Activated CD4-positive, alpha-beta T cell treated with anti-CD3 and anti-CD28 coated beads, Interleukin-2, amount 10 ng/mL, durations not matched to agents 7 days and 5 days (primary cell): ENCODE measurements at places on chromosomes 2 and 18.

- no peak for DNase-seq
Measured at GRCh38 chr18:52367953-52368742, 28.2 kb downstream of the DCC start.

DNA sequence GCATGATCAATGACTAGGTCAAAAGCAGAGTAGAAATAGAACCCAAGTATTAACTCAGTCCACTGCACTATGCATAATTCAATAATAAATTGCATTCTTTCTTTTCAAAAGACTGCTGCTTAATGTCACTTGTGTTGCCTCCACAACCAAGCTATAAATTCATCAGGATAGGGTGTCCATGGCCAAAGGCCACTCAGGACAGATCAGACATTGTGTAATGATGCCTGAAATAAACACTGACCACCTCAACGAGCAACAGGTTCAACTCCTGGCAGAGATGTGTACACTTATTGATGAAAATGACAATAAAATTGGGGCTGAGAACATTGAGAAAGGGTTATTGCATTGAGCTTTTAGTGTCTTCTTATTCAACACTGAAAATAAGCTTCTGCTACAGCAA lies 194.5 kb upstream of the SPOPL start:
- DNase-seq = no peak

- DNase-seq = no peak
Measured at GRCh38 chr2:223765221-223765785, 72.1 kb downstream of the AP1S3 start.

DNA sequence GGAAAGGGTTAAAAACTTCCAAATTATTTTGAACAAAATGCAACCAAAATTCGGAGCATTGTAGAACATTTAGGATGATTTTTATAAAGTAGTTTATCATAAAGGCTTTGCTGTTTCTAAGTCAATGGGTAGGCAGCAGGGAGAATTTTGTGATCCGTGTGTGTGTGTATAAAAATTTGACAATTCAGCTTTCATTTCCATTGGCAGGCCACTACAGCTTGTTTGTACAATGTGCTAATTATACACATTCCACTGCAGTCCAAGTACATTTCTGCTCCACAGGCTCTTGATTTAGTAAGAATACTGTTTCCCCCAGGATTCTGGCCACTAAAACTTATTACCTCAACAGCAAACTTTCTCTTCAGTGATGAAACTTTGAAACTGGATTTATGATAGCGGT lies 71.8 kb upstream of the LTBP1 start:
- DNase-seq = no peak

GRCh38 chr2:207750345-207750744 lies 19.4 kb downstream of the FZD5 start:
- no peak for DNase-seq

GRCh38 chr2:157500334-157500733 lies 56.4 kb upstream of the CYTIP start:
- DNase-seq = no peak

DNA sequence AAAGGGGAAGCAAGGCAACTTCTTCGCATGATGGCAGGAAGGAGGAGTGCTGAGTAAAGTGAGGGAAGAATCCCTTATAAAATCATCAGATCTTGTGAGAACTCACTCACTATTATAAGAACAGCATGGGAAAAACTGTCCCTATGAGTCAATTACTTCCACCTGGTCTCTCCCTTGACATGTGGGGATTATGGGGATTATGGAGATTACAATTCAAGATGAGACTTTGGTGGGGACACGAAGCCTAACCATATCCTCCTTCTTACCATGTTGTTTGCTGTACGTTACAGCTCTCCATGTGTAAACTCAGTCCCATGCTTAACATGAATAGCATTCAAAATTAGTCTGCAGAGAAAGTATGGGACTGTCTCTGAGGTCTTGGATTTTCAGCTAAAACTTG lies 1096.8 kb upstream of the ACVR2A start:
- DNase-seq = no peak

- no peak for DNase-seq
Measured at GRCh38 chr2:199070322-199070949, 387.3 kb downstream of the SATB2 start.

DNA sequence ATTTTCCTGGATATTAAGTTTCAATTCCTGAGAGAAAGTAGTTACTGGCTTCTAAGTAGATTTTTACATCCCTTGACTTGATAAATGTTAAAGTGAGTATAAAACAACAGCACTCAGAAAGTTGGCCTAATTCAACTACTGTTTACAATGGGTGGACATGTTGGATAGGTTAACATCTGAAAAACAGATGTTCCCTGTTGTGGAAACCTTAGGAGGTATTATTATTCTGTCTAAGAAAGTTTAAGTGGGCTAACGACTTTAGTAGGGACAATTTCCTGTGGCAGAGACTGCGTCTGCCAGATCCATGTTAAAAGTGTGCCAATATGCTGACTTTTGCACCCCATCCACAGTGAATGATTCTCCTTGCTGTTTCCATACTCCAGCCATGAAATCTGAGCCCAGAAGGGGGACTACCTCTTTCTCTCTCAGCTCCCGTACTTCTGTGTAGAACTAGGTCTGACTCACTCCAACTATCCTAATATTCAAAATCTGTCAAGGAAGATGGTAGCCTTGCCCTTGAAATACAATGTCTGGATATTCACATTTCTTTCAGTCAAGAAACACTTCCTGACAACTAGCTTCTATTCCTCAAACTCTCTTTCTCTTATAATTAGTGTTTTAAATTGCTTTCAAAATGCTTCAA lies 327.5 kb upstream of the HNRNPA3 start:
- DNase-seq = no peak
